ENCODE measurements at places on chromosomes 6 and 20. TPM values are rescaled to one million over a fixed set of nuclear protein-coding genes. Genes with fewer than 3 reads are reported as not detected.

CNBD2 gene
- 0.67 TPM for polyA plus RNA-seq

NR2E1 gene
- polyA plus RNA-seq: not detected

ADGRF1 gene
- 50.1 TPM for polyA plus RNA-seq

UBE2C gene
- polyA plus RNA-seq: 69.9 TPM

ADGB gene
- 0.26 TPM for polyA plus RNA-seq

NKAIN4 gene
- 40.8 TPM for polyA plus RNA-seq

PCMTD2 gene
- 163 TPM for polyA plus RNA-seq

CCDC170 gene
- 2.8 TPM for polyA plus RNA-seq

CLVS2 gene
- 0.33 TPM for polyA plus RNA-seq

LRP11 gene
- 37.9 TPM for polyA plus RNA-seq

MAK gene
- 0.45 TPM for polyA plus RNA-seq

BHLHE23 gene
- polyA plus RNA-seq: not detected

NEDD9 gene
- 73.0 TPM for polyA plus RNA-seq

TREM2 gene
- polyA plus RNA-seq: 0.26 TPM

B3GALT4 gene
- 3.5 TPM for polyA plus RNA-seq

PI16 gene
- polyA plus RNA-seq: 0.61 TPM

NKAIN2 gene
- 15.5 TPM for polyA plus RNA-seq

DEFB124 gene
- polyA plus RNA-seq: not detected

BPI gene
- polyA plus RNA-seq: 0.13 TPM

MYLK4 gene
- 1.1 TPM for polyA plus RNA-seq

HCRTR2 gene
- 0.49 TPM for polyA plus RNA-seq

SHLD1 gene
- polyA plus RNA-seq: 8.5 TPM

EFCAB8 gene
- 0.20 TPM for polyA plus RNA-seq

TBPL1 gene
- 63.4 TPM for polyA plus RNA-seq

MOG gene
- polyA plus RNA-seq: not detected

ZSCAN23 gene
- polyA plus RNA-seq: 13.8 TPM

PTCRA gene
- not detected for polyA plus RNA-seq

RSPO3 gene
- polyA plus RNA-seq: 31.1 TPM

SLC32A1 gene
- polyA plus RNA-seq: 1.3 TPM

TUBB2B gene
- polyA plus RNA-seq: 119 TPM

LY6G6C gene
- polyA plus RNA-seq: 0.74 TPM

KCNQ5 gene
- polyA plus RNA-seq: 0.42 TPM

HCK gene
- 2.3 TPM for polyA plus RNA-seq

WASF1 gene
- polyA plus RNA-seq: 69.0 TPM

SLC52A3 gene
- polyA plus RNA-seq: 4.0 TPM

EYA4 gene
- polyA plus RNA-seq: 11.3 TPM

TRIM40 gene
- not detected for polyA plus RNA-seq

LHFPL5 gene
- polyA plus RNA-seq: 0.24 TPM

TRIM15 gene
- not detected for polyA plus RNA-seq

TAGAP gene
- polyA plus RNA-seq: 0.75 TPM

Measured in left renal pelvis (tissue), 4 donors.